Stimulated activated CD4-positive, alpha-beta T cell treated with anti-CD3 and anti-CD28 coated beads, Interleukin-2, amount 100 ng/mL, for 4 hours (primary cell): ENCODE measurements at places on chromosomes 13 and 19.

DNA sequence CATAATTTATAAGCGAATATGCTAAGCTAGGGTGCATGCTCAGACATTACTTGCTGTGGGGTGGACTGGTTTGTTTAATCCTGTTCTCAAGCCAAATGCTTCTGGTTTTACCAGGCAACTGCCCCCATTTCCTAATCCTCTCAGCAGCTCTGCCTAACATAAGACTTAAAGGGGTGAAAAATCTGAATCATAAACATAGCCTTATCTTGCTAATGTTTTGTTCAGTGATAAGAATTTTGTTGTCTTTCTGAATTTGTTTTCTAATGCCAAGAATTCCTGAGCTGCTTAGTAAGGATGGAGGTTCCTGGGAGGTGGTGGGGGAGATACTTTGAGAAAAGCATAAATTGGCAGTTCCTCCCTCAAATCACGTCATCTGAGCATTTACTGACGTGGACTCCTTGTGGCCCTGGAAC is 42.7 kb downstream of the ING1 start:
- no peak for DNase-seq

GRCh38 chr13:50025436-50025835 is 10.2 kb downstream of the KCNRG start:
- no peak for DNase-seq

DNA sequence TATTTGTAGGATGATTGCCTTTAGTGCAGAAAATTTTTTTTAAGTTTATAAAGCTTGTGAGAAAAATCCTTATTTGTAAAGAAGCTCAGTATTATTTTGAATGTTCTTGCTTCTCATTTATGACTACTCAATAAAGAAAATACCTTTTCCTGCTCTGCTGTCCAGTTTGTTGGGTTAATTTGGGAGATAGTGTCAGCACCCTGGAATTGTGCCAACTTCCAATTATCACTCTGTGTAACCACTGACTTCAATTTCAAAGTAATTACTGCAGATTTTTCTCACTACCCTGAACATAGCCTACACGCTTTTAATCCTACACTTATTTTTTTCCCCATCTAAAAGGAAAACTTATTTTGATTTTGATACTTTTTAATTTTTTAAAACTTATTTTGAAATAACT is 93.1 kb downstream of the GGACT start:
- DNase-seq: no peak

- DNase-seq: no peak
Measured at GRCh38 chr13:40344270-40345148, 321.9 kb downstream of the FOXO1 start.

DNA sequence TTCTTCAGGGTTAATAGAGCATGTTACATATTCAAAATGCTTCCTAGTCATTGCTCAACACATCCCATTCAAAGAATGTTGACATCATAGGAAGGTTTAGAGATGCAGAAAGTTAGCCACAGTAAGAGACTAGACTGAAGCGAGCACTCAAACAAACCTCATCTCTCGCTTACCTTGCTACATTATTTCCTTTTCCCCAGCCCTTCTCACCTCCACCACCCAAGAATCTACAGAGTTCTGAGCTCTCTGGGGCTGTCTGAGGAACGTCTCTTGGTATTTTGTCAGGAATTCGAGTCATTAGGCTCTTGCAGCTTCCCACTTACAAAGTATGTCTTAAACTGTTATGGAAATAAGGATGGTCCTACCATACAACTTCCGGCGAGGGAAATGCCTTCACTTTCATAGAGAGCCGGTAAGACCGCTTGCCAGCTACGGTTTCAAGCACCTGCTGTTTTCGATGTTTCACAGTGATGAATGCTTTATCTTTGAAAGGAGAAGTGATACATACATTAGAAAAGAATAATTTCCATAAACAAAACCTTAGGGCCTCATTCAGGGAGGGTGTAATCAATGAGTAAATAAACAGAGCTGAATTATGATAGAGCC is 65.1 kb downstream of the FLT1 start:
- DNase-seq: no peak

DNA sequence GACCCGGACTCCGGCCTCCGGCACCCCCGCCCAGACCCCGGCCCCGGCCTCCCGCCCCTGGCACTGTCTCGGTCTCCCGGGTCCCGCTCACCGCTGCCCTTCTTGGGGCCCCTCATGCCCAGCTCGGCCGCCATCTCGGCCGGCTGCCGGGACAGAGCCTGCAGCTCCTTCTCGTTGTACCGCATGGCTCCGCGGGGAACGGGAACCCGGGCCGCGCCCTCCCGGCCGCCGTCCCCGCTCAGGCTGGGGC is 140 bp downstream of the PLEKHJ1 start:
- no peak for DNase-seq

GRCh38 chr13:112792511-112792910 is 102.7 kb downstream of the ATP11A start:
- DNase-seq: no peak

DNA sequence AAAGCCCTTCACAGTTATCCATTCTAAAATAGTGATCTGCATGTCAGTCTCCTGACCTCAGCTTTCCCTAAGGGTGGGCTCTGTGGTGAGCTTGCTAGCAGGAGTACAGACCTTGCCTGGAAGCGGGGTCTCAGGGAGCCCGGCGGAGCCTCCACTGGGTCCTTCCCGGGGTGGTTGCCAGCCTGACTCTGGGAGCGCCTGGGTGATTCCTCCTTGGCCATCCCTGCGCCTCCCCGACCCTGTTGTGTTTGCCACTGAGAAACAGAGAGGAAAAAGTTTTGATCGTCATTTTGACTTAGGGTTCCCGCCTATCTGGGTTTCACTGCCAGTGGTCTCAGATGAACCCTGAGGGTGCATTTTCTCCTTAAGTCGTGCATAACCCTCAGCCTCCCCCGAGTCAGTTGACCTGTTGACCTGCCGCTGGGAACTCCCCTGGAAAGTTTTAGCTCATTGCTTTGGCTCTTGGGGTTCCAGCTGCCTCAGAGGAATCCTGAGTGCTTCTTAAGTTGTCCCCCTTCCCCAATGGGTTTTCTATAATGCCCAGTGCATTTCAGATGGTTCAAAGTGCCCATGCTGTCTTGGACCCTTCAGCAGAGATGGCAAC is 117.8 kb downstream of the RAB20 start:
- no peak for DNase-seq

DNA sequence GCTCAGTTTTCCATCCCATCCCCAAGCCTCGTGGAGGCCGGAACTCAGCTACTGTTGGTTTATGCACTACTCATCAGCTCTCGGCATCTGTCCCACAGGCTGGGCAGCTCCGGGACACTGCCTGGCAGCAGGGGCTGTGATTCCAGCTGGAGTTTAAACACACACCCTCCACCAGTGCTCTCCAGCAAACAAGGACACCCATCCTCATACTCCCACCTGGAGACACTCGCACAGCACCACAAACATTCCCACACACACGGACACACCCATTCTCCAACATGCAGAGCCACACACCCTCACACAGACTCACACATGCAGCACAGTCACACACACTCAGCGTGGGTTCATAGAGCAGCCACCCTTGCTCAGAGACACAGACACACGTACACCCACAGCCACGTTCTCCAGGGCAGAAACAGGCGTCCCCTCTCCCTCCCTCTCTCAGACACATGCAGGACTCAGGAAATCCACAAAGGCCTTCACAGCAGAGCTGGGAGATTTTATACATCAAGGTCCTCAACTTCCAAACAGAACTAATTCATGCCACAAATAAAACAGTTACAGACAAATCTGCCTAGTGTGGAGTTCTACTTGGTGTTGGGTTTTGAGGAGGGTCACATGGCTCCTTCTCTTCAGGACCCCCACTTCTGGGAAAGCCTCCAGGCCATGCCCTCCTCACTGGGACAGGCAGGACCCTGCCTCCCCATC is 785.4 kb downstream of the UQCRFS1 start:
- DNase-seq: no peak

DNA sequence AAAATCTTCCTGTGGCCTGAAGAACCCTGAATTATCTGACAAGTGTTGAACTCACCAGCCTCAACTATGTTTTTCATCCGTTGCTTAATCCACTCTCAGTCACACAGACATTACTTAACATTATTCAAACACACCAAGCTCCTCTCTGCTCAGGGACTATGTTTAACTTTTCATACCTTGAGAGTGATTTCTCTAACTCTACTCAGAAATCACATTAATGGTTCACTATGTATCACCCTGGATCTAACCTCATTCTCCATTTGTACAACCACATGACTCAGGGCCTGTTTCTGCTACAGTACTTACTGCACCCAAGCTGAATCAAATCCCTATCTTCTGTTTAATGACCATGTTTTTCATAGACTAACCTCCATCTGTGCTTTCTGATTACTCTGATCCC is 553.7 kb upstream of the PRR20A start:
- DNase-seq: no peak

GRCh38 chr13:111116856-111117255 is 1.7 kb downstream of the ARHGEF7 start:
- DNase-seq: no peak

GRCh38 chr19:9309974-9310446 is 372 bp upstream of the ZNF699 start:
- DNase-seq: no peak
